Chondrocyte (in vitro differentiated cells): ENCODE measurements at places on chromosomes 13 and 19. TPM values are rescaled to one million over a fixed set of nuclear protein-coding genes. Genes with fewer than 3 reads are reported as not detected.

The ZNF285 gene
- total RNA-seq, result 4.1 to 5.6 TPM (median 4.3 TPM) in 3 replicates

DNA sequence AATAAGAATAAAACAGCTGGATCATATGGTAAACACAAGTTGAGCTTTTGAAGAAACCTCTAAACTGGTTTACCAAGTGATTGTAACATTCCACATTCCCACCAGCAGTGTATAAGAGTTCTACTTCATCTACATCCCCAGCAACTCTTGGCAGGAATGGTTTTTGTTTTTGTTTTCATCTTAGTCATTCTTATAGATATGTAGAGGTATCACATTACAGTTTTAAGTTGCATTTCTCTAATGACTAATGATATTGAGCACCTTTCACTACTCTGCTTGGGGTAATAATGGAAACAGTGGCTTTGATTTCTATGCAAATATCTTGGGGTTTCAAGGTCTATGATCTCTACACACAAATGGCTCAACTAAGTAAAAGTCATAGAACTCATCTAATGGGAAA is 614.5 kb downstream of the TBC1D4 start:
- H3K27me3 ChIP-seq, result no peaks in the 10 kb centered on the region
- DNase-seq, result no peak
- peaks cover 4% of the 10 kb centered on the region for H3K36me3 ChIP-seq
- H3K4me1 ChIP-seq, result peaks cover 4% of the 10 kb centered on the region

The HSH2D gene
- total RNA-seq, result not detected in 3 replicates

DNA sequence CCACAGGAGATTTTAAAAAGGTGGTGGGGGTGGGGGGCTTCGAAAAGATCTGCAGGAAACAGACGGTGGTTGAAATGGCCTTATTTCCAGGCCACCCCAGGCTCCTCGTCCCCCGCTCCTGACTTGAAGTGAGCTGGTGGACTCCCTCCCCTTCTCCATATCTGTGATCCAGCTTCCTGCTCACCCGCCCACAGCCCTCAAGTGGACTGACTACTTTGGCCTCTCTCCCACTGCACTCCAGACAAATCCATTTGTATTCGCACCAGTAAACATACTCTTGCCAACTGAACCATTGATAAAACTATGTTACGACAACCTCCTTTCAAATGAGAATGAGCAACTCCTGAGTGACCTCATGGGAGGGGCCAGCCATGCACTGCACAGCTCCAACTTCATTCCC is 259.5 kb downstream of the COL4A1 start:
- no peak overlapping the region for H3K4me3 ChIP-seq
- no peak overlapping the region for H3K27ac ChIP-seq
- peaks cover 9% of the 10 kb centered on the region for H3K4me1 ChIP-seq
- H3K27me3 ChIP-seq, result no peaks in the 10 kb centered on the region
- no peaks in the 10 kb centered on the region for H3K36me3 ChIP-seq

The SLC46A3 gene
- total RNA-seq, result 14.0 to 32.5 TPM (median 14.7 TPM) in 3 replicates

The IGFL1 gene
- total RNA-seq, result 1.3 to 2.9 TPM (median 2.1 TPM) in 3 replicates

- H3K27ac ChIP-seq, result no peak overlapping the region
- H3K36me3 ChIP-seq, result no peaks in the 10 kb centered on the region
- H3K4me3 ChIP-seq, result no peak overlapping the region
- no peaks in the 10 kb centered on the region for H3K4me1 ChIP-seq
Measured at GRCh38 chr13:47277774-47278173, 380.9 kb upstream of the HTR2A start.

The ZNF737 gene
- 5.8 to 14.7 TPM (median 7.0 TPM) in 3 replicates for total RNA-seq

DNA sequence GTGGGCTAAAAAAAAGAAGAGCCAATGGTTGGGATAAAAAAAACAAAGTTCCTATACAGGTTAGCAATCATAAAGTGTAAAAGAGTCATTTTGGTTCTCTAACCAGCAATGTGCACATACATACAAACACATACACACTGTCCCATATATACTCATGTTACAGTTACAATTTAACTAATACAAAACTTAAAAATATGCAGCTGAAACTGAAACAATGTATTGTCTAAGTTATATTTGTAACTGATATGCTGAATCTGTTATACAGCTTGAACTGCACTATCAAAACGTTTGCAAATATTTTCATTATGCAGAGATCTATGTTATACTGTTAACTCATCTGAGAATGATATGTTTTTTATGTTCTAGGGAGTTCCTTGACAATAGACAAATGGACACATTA is 173.7 kb downstream of the KLF12 start:
- no peak overlapping the region for H3K4me3 ChIP-seq
- H3K4me1 ChIP-seq, result peaks cover 17% of the 10 kb centered on the region
- no peak for DNase-seq
- H3K36me3 ChIP-seq, result peaks cover 1% of the 10 kb centered on the region
- H3K27ac ChIP-seq, result no peak overlapping the region

- H3K4me3 ChIP-seq, result no peak overlapping the region
- no peak overlapping the region for H3K27ac ChIP-seq
- H3K36me3 ChIP-seq, result peaks cover 17% of the 10 kb centered on the region
- peaks cover 9% of the 10 kb centered on the region for H3K4me1 ChIP-seq
Measured at GRCh38 chr13:97797553-97797952, 155.9 kb upstream of the IPO5 start.

- H3K4me3 ChIP-seq, result no peak overlapping the region
- H3K27ac ChIP-seq, result no peak overlapping the region
- H3K27me3 ChIP-seq, result no peaks in the 10 kb centered on the region
- H3K4me1 ChIP-seq, result peaks cover 5% of the 10 kb centered on the region
Measured at GRCh38 chr19:19327672-19328071, 7.0 kb downstream of the MAU2 start.

GRCh38 chr13:49185264-49185663 is 34.9 kb upstream of the MLNR start:
- no peaks in the 10 kb centered on the region for H3K27me3 ChIP-seq
- H3K36me3 ChIP-seq, result peaks cover 19% of the 10 kb centered on the region
- no peak for DNase-seq
- H3K4me3 ChIP-seq, result no peak overlapping the region
- no peaks in the 10 kb centered on the region for H3K4me1 ChIP-seq

DNA sequence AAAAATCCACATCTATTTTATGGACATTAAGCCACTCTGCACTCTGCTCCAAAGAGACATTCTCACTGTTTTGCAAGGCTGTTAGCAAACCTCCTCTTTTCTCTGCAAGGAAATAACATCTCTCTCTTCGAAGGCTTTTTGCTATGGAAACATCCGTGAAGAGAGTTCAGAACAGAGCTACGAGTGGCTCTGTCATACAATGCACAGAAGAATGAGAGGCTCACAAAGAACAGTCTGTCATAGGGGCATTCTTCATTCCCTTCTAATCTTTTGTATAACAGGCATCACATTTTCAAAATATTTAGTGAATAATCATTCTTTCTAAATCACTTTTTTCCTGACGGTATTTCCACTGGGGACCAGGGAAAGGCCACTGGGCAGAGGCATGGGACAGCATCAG is 346.1 kb downstream of the IRS2 start:
- H3K4me3 ChIP-seq, result no peak overlapping the region
- no peak overlapping the region for H3K27ac ChIP-seq
- H3K27me3 ChIP-seq, result no peaks in the 10 kb centered on the region

The PLIN4 gene
- total RNA-seq, result 0.05 TPM in 2 of 3 replicates, not detected in the other
